Thoracic aorta endothelial cell (primary cell): ENCODE measurements at places on chromosomes 13 and 19. TPM values are rescaled to one million over a fixed set of nuclear protein-coding genes. Genes with fewer than 3 reads are reported as not detected.

Gene ZNRF4
- not detected in 2 replicates for total RNA-seq

Gene CYSLTR2
- total RNA-seq: under 0.01 TPM in 1 of 2 replicates, not detected in the other

Gene ZIC2
- total RNA-seq: 0.14 TPM in 1 of 2 replicates, not detected in the other

Gene WASF3
- 23.0 and 24.3 TPM in 2 replicates for total RNA-seq

Gene CASP14
- not detected in 2 replicates for total RNA-seq

Gene SIGLEC11
- 0.13 TPM in 1 of 2 replicates, not detected in the other for total RNA-seq

Gene LILRB3
- not detected in 2 replicates for total RNA-seq
